Camera-type eye (tissue), 1 donor: ENCODE measurements at places on chromosomes 6 and 20. TPM values are rescaled to one million over a fixed set of nuclear protein-coding genes. Genes with fewer than 3 reads are reported as not detected.

Gene FAM217A
- not detected for total RNA-seq

Gene EEF1A2
- 87.6 TPM for total RNA-seq

Gene THBS2
- total RNA-seq, result 132 TPM

Gene CD83
- total RNA-seq, result 12.7 TPM

Gene ARHGAP40
- total RNA-seq, result 0.16 TPM

Gene TCP11
- total RNA-seq, result 0.99 TPM

Gene CENPW
- total RNA-seq, result 1.7 TPM

Gene OR2H2
- total RNA-seq, result not detected

Gene CDSN
- total RNA-seq, result not detected

Gene MYLK4
- total RNA-seq, result 9.9 TPM

Gene ANKRD66
- not detected for total RNA-seq

Gene TNNC2
- 93.6 TPM for total RNA-seq

Gene COL21A1
- total RNA-seq, result 44.6 TPM

Gene CDH22
- total RNA-seq, result 0.93 TPM

Gene HLA-DMB
- total RNA-seq, result 4.9 TPM

Gene PRDM13
- total RNA-seq, result 16.6 TPM

Gene TMX4
- 101 TPM for total RNA-seq

Gene C20orf202
- 0.77 TPM for total RNA-seq

Gene PGC
- total RNA-seq, result not detected

Gene MAS1
- 0.05 TPM for total RNA-seq

Gene POM121L2
- not detected for total RNA-seq

Gene PLCG1
- 181 TPM for total RNA-seq

Gene SIRPD
- total RNA-seq, result not detected

Gene RIPOR3
- 10.4 TPM for total RNA-seq

Gene TSHZ2
- total RNA-seq, result 14.7 TPM

Gene HSP90AB1
- total RNA-seq, result 647 TPM

Gene CST4
- not detected for total RNA-seq

Gene SDCBP2
- total RNA-seq, result 2.7 TPM

Gene TFAP2A
- total RNA-seq, result 30.1 TPM

Gene KLHDC3
- 128 TPM for total RNA-seq

Gene UBE2C
- 15.3 TPM for total RNA-seq

Gene ADGB
- total RNA-seq, result 3.1 TPM

Gene VWA7
- total RNA-seq, result 0.88 TPM

Gene RAB32
- total RNA-seq, result 18.5 TPM

Gene LINC00237
- total RNA-seq, result 2.1 TPM

Gene BPIFB1
- not detected for total RNA-seq

Gene NKAIN2
- total RNA-seq, result 6.4 TPM

Gene ANGPT4
- 0.60 TPM for total RNA-seq

Gene MTFR2
- 1.1 TPM for total RNA-seq

Gene BPIFB3
- total RNA-seq, result not detected

Gene GATA5
- not detected for total RNA-seq

Gene PLAGL2
- 9.2 TPM for total RNA-seq

Gene FAXC
- total RNA-seq, result 13.9 TPM

Gene GDAP1L1
- total RNA-seq, result 13.6 TPM

Gene RSPO3
- 9.5 TPM for total RNA-seq

Gene CEP162
- 41.9 TPM for total RNA-seq

Gene TP53INP2
- 13.9 TPM for total RNA-seq

Gene SEMG1
- total RNA-seq, result not detected

Gene PROKR2
- not detected for total RNA-seq

Gene MRPL2
- total RNA-seq, result 17.3 TPM

Gene RBBP8NL
- total RNA-seq, result 0.27 TPM

Gene IRAK1BP1
- total RNA-seq, result 26.4 TPM
